Stimulated activated CD8-positive, alpha-beta memory T cell treated with anti-CD3 and anti-CD28 coated beads, Interleukin-4, amount 100 ng/mL, for 24 hours (primary cell): ENCODE measurements at places on chromosomes 7 and 10.

GRCh38 chr7:41149576-41149975, 553.3 kb downstream of the INHBA start:
- DNase-seq, result no peak

DNA sequence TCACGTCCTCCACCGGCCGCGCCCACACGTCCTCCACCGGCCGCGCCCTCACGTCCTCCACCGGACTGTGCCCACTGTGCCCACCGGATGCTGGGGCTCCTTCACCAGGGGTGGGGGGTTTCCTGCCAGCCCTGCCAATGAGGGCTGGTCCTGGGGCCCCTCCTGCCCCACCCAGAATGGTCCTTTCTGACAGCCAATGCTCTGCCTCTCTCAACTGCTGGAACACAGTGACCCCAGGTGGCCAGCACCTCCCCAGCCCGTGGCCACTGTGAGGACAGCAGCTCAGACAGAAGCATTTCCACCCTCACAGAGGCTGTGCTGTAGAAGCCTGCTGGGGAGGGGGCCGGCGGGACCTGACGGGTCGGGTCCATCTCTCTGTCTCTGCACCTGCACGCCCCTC, 90.1 kb upstream of the DNAAF5 start:
- no peak for DNase-seq

DNA sequence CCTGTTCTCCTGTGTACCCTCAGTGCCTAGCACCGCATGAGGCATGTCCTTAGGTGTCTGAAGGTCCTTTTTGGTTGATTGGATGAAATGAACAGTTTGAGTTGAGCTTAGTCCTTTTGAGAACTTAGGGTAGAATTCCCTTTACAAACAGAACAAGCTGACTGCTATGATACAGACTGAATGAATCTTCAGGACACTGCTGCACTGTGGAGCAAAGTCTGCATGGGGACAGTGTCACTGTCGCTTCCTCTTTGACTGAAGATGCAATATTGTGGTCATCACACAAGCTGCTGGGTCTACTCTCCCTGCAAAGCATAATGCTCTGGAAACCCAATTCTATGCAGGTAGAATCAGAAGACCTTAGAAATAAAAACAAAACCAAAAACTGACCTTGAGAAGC, 8.6 kb upstream of the PLAU start:
- no peak for DNase-seq

DNA sequence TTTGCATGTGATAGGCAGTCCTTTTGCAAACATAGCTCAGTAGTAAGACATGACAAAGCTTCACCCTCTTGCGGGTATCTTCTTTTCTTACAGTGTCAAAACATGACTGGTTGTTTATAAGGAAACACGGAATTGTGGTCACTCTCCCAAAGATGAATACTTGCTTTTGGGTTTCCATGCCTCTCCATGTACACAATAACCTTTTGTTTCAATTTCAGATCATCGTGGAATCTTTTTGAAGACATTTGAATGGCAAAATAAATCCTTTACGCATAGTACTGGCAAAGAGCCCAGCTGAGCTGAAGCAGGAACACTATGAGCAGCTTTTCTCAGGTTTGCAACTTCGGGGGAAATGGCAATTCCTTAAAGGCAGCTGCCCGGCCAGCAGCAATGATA, 156.8 kb upstream of the FRMD4A start:
- DNase-seq, result no peak

GRCh38 chr10:76026176-76026771, 594.9 kb downstream of the LRMDA start:
- DNase-seq, result no peak

- DNase-seq, result no peak
Observed at GRCh38 chr7:94897541-94897940, 9.9 kb upstream of the PPP1R9A start.

DNA sequence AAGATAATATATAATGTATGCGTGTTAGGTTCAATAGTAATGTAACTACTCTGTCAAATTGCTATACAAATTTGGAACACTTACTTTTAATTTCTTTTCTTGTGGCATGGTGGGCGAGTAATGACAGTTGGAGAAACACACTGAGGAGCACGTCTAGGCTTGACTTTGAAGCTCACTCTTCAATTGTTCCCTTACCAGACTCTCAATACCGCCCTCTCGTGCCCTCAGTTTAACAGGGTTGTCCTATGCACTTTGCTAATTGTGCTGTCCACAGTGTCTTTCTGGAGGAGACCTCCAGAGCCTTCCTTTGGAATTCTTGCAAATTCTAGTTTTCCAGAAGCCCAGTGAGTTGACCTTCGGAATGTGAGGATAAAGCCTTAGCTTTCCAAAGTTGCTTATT, 107.2 kb upstream of the RELN start:
- no peak for DNase-seq

DNA sequence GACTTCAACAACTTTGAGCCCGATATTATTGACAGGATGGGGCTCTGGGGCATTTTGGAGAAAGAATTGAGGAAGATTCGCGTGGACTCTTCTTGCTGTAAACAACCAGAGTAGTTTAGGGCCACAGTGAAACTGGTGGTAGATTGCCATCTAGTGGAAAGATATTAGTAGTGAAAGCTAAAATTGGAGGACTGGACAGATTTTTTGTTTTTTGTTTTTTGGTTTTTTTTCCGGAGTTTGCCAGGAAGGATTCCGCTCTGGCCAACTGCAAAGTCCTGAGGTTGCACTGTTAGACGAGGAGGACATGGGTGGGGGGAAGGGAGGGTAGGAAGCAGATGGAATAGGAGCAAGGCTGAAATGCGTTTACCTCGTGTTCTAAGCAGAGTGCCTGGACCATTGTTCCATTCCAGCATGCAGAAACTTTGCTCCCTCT, 11.7 kb downstream of the NOBOX start:
- no peak for DNase-seq

DNA sequence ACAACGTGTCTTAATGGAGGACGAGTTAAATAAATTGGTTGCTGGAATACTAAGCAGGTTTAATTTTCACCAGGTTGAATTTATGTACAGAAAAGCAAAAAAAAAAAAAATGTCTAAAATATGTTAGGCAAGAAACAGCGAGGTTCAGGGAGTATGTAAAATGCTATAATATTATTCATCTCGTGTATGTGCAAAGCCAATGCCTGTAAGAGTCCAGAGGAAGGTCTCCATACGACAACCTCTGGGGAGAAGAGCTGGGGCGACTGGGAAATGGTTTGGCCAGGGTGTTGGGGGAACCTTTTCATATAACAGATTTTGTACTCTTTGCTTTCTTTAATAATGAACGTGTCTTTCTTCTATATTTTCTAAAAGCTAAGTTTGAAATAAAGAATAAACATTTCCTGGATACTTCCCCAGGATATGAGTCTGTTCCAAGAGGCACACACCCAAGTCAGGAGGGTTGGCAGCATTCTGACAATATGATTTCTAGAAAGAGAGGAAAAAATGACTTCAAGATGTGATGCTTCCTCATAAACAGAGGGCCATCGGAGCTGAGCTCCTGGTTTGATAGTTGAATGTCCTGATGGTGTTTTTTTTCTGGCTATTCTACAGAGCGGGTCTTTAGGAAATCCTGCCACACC, 208.6 kb upstream of the MGMT start:
- no peak for DNase-seq

GRCh38 chr7:42662862-42663261, 249.0 kb downstream of the C7orf25 start:
- no peak for DNase-seq

DNA sequence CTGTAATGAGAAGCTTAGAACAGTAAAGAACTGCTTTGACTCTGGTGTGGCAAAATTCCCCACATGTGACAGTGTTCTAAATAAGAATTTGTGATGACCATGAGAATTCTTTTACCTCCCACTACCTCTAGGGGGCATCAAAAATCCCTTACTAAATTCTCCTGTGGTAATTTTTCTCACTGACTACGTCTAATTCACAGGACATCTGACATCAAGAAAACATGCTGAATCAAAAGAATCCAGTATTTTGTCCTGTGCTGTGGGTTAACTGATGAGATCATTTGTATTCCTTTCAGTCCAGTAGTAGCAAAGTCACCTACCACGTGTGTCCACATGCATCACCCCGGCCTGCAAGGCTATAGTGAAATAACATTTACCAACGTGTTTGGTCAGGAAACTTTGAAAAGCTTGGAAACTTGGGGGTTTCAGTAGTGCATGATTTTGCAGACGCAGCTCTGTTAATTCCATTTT, 103.8 kb downstream of the ATE1 start:
- no peak for DNase-seq

DNA sequence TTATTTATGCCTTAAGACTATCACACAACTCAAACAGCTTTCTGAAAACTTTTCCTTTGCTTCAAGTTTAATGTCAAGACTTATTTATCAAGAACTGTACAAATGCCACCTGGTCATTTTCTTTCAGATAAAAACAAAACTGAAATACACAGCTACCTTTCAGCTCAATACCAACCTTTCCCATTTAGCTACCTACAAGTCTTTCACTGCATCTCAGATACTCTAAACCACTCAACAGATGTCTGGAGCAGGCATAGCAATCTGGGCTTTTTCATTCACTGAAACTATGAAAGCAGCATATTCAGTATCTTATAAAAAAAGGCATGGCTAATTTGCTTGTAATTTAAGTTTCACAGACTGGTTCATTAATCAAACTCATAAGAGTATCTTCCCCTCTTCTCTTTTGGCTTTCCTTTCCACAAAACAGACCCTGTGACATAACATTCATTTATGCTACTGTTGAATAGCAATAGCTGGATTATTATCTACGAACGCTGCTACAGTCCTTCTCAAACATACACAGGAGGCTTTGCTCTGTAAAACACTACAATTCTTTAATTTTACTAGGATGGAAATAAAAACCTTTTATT, 8.2 kb downstream of the TRA2A start:
- DNase-seq, result no peak

- no peak for DNase-seq
Observed at GRCh38 chr10:68902382-68902781, 1.3 kb downstream of the DDX50 start.

DNA sequence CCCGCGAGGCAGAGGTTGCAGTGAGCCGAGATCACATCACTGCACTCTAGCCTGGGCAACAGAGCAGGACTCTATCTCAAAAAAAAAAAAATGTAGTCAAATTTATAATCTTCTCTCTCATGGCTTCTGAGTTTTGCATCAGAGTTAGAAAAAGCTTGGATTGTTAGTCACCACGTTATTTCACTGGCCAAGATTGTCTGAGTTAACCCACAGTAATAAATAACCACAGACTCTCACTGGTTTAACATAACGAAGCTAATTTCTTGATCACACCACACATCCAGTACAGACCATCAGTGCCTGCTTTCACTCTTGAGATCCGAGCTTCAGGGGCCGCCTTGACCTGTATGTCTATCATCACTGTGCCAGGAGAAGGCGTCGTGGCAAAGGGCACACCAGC, 116.8 kb upstream of the JCAD start:
- no peak for DNase-seq

DNA sequence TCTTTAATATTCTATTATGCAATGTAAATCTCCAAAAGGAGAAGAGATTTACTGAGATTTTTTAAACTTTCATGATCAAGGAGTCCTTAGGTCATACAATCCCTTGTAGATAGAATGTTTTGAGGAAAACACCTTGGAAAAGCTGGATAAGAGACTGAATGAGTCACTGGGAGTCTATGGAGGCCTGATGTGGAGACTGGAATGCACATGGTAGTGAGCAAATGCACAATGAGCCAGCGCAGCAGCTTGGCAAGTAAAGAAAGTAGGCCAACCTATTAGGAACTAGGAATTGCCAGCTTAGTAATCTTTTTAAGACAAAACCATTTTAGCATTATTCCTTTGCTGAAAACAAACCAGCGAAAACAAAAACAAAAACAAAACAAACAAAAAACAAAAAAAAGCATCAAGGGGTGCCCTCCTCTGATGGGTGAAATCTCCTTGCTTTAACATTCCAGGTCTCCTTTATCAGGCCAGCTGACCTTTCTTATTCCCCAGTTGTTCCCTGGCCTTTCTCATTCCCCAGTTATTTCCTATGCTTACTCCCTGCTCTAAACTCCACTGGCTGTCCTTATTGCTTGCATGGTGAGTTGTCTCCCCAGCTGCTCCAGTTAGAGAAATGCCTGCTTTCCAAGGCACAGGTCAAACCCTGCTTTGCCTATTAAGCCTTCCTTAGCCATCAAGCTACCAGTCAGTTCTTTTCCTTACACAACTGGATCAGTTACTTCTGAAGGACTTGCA, 135.8 kb downstream of the PLCE1 start:
- no peak for DNase-seq

GRCh38 chr7:47817917-47818316, 130.3 kb downstream of the PKD1L1 start:
- DNase-seq, result no peak

DNA sequence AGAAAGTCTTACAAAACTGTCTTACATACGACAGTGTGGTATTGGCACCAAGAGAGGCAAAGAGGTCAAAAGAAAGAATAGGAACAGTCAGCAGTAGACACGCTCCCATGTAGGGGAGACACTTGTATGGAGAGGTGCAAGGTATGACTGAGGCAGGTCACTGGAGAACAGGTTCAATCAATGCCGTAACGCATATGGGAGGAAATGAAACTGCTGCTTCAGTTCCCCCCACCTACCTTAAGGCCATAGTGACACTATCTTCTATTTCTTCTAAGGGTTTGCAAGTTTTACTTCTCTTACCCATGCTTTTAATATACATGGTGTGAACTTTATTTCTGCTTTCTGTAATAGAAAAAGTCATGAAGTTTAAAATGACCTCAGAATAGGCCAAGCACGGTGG, 5.5 kb upstream of the PITRM1 start:
- DNase-seq, result no peak

- no peak for DNase-seq
Observed at GRCh38 chr7:151416941-151417315, 7.1 kb upstream of the WDR86 start.

DNA sequence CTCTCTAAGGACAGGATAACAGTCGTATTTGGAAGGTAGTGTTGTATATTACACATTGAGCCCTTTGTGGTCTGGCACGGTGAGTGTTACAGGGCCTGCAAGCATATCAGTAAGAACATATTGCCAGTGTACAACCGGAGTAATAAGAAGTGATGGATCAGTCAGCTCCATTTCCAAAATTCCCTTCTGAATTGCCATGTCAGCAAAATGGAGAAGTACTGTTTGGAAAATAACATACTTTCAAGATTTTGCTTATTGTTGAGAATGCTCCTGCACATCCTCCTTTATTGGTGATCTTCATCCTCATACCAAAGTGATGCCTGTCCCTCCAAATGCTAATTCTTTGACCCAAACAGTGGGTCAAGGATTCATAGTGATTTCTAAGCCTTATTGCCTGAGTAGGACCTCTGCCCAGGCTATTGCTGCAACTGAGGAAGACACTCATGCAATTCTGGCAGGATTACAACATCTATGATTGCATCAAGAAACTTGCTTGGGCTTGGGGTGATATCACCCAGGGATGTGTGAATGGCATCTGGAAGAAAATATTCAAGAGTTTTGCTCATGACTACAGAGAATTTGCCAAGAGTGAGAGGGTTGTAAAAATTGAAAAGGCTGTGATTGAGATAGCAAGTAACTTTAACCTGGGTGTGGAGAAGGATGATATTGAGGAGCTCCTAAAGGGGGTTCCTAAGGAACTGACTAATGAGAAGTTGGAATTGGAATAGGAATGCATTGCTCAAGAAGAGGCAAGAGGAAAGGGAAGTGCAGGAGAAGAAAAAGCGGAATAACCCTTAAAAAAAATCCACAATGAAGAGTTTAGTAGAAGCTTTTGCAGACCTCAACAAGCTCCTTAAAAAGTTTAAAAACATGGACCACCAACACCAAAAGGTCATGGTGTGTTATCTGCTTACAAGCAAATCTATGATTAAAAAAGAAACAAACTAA, 452.2 kb upstream of the SORCS1 start:
- DNase-seq, result no peak
